ENCODE measurements at places on chromosomes 6 and 20.
A peak's percentile ranks its signal among the peaks of the same experiment; 100 is the strongest.

DNA sequence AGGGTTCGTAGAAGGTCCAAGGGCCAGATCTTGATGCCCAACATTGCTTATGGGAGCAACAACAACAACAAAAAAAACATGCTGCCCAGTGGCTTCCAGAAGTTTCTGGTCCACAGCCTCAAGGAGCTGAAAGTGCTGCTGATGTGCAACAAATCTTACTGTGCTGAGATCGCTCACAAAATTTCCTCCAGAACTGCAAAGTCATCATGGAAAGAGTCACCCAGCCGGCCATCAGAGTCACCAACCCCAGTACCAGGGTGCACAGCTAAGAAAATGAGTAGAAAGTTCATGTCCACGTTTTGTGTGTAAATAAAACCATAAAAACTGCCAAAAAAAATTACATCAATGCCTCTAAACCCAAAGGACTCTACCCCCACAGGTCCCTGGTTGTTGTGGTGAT is 3.8 kb downstream of the HLA-DPB1 start:
- DNase-seq = no peak

GRCh38 chr20:47253872-47254271 is 102.6 kb downstream of the ZMYND8 start:
- no peak for DNase-seq

DNA sequence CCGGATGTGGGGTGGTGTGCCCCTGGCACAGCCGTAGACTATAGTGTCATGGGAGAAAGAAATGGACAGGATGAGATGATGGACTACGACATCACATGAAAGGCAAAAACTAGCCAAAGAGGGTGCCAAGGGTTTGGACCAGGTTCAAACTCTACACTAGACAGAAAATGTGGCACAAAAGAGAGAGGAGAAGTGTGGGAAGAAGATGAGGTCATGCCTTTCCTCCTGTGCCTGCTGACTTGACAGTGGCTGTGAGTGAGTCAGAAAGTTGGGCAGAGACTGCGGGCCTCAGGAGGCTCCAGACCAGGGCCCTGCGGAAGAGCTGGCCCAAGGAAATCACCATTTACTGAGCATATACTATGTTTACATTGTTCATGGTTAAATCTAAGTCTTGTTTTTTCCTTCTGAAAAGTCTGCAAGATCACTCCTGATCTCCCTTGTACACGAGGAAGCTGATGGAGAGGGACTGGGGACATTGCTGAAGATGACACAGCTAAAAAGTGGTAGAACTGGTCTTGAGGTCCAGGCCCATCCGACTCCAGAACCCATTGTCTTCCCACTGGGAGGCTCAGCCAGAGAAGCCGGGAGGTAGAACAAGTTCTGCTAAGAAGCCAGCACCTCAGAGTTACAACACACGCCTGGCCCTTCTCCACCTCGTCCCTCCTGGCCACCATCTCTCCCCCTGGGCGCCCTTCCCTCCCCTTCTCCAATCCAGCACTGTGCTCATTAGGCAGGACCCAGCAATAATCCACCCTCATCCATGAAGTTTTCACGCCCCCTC is 35.6 kb downstream of the CNKSR3 start:
- DNase-seq = no peak

- no peak for DNase-seq
Measured at GRCh38 chr20:2918096-2919049, 45.1 kb downstream of the PTPRA start.

- DNase-seq = no peak
Measured at GRCh38 chr20:57586370-57586793, 25.5 kb downstream of the PCK1 start.

DNA sequence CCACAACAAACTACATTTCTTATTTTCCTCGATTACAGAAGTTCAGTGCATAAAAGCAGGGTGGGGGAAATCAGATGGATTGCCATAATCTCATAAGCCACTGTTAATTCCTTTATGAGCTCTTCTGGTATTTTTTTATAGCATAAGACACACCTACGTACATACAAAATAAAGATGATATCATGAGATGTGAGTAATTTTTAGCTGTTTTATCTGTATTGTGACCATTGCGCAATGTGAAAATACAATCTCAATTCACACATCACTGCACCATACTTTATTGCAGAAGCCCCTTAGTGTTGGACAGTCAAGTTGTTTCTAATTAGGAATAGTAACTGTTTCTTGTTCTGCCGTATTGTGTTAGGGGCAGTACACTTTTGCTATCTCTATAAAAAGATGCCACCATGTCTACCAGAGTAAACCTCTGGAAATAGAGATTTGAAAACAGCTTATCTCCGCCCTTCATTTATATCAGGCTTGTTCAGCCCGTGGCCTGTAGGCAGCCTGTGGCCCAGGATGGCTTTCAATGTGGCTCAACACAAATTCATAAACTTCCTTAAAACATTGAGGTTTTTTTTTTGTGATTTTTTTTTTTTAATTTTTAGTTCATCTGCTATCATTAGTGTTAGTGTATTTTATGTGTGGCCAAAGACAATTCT is 90.4 kb downstream of the FARS2 start:
- DNase-seq = no peak

DNA sequence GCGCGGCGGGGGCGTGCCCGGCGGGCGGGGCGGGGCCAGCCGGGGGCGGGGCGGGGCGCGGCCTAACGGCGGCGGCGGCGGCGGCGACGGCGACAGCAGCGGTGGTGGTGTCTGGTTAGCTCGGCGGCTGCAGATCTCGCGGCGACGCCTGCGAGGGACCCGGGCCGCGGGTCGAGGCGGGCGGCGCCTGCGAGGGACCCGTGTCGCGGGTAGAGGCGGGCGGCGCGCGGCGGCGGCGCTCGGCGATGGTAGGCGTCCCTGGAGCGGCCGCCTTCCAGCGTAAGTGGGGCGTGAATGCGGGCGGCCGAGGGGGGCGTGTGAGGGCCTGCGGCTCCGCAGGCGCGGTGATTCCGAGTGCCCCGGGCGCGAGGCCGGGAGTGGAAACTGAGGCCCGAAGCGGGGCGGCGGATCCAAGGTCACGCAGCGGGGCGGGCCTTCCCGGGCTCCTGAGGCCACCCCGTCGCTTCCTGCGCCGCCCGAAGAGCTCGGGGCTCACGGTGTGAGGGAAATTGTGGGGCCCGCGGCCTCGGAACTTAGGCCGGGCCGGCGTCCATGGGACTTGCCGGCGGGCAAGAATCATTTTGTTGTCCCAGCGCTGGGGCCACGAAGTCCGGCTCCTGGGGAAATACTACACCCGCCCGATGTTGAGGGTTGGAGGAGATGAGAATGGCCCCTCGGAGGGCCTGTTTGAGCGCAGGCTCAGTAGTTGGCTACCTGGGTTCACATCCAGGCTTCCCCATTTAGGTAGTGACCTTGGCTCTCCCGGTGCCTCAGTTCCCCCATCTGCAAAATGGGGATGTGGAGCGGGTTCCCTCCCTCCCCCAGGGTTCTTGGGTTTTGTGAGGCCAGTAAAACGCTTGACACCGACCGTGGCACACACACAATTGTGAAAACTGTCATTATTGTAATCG is at the start of gene CBFA2T2:
Gene CBFA2T2, plus strand, starts transcription at position 74 of the 911 bp plus-strand sequence. Its CDS starts 172 bp downstream, at position 246.
- peak; percentile 85 for DNase-seq

DNA sequence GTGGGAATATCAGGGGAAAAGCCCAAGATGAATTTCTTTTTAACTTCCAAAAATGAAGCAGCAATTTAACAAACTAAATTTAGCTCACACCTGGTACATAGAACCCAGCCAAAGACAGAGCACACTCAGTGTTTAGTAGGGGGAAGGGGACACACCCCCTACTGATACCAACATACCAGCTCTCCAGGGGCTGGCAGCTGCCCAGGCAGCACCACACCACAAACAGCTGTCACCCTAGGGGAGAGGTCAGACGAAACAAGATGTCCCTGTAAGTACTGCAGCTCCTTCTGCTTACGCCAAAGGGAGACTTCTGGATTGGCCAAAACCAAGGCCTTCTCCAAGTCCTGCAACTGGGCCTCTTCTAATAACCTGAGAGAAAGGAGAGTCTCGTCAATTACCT is 26.0 kb downstream of the MDN1 start:
- no peak for DNase-seq

- DNase-seq = no peak
Measured at GRCh38 chr6:85612690-85613474, 19.2 kb upstream of the SNX14 start.

GRCh38 chr6:94862112-94862511 is 715.2 kb upstream of the MANEA start:
- DNase-seq = no peak

GRCh38 chr6:169800668-169801395 is 49.4 kb downstream of the ERMARD start:
- DNase-seq = peak; percentile 58

- no peak for DNase-seq
Measured at GRCh38 chr6:141203902-141204575, 928.7 kb upstream of the GJE1 start.

- no peak for DNase-seq
Measured at GRCh38 chr6:97939440-97940168, 656.6 kb upstream of the MMS22L start.

GRCh38 chr6:39999006-39999867 is 65.0 kb upstream of the MOCS1 start:
- no peak for DNase-seq

- peak; percentile 63 for DNase-seq
Measured at GRCh38 chr6:9208966-9209365, 773.6 kb upstream of the SLC35B3 start.

GRCh38 chr20:48932375-48932941 is 10.9 kb downstream of the ARFGEF2 start:
- no peak for DNase-seq

DNA sequence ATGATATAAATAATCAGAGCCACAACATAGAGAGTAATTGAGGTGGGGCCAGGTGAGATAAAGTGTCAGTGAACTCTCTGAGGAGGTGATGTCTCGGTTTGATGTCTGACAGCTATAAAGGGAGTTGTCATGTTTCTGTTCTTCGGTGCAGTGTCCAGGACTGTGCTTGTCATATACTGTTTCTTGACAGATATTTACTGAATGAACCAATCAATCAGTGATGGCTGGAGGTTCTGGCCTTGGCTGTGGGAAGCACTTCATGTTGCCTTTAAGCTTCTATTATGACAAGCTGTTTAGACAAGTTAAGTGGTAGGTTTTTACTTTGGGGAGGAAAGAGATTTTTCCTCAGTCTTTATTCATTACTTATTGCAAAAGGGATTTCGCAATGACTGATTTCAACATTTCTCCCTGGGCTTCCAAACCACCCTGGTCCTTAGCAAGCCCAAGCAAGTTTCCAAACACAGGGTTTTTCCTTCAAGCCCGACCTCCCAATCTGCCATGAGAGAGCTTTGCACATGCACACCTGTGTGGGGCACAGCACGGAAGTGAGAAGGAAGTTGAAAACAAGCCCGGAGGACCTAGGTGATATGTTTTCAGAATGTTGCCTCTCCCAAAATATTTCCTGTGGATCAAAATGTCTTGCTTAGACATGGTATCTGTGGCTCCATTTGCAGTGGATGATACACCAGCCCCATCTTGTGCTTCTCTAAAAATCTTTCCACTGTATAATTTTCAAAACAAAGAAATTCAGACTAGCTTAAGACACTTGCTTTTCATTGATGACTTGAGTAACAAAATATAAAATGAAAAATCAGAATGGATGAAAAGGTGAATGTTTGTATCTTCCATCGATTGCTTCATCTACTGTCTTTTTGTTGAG is 567.3 kb upstream of the BTBD3 start:
- no peak for DNase-seq

GRCh38 chr6:10550764-10551163 is 29.6 kb downstream of the GCNT2 start:
- DNase-seq = no peak

DNA sequence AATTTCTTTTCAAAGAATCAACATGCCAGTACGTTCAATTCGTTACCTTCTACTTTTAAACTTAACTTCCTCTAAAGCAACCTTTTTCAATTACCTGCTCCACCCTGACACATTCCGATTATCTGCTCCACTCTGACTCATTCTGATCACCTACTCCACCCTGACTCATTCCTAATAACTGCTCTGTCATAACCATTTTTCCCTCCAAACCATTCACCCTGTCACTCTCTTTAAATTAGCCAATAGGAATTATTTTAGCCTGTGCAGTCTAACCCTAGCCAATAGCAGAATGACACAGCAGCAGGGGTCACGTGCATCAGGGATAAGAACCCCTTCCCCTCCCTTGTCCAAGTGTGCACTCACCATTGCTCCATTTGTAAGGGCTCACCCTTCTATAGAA is 557.4 kb upstream of the EYS start:
- DNase-seq = no peak

DNA sequence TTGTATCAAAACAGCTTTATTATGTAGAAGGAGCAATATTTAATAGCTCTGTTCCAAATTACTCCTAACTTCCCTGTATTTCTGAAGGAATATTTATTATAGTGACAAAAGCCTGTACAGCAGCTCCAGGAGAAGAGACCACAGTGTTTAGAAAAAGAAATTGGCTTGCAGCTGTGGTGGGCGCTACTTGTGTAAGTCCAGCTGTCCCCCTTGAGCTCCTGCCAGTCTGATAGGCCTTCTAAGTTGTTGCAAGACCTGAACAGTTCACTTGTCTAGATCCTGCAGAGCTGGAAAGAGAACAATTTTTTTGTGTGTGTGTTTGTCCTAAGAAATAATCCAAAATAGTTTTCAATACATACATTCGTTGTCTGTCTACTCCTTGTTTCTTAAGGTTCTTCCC is 86.6 kb downstream of the JARID2 start:
- peak; percentile 34 for DNase-seq

- DNase-seq = no peak
Measured at GRCh38 chr6:28907394-28907793, 16.4 kb downstream of the TRIM27 start.

- no peak for DNase-seq
Measured at GRCh38 chr6:2890976-2891767, 11.9 kb downstream of the SERPINB9 start.

- DNase-seq = no peak
Measured at GRCh38 chr6:137692806-137693205, 174.3 kb upstream of the TNFAIP3 start.

GRCh38 chr6:116456927-116457326 is 4.2 kb upstream of the CALHM6 start:
- DNase-seq = no peak

GRCh38 chr6:137226697-137227096 is 7.5 kb upstream of the IFNGR1 start:
- no peak for DNase-seq

- DNase-seq = no peak
Measured at GRCh38 chr6:70849348-70850069, 107.4 kb downstream of the B3GAT2 start.

GRCh38 chr6:8619853-8620252 is 184.5 kb upstream of the SLC35B3 start:
- DNase-seq = no peak

DNA sequence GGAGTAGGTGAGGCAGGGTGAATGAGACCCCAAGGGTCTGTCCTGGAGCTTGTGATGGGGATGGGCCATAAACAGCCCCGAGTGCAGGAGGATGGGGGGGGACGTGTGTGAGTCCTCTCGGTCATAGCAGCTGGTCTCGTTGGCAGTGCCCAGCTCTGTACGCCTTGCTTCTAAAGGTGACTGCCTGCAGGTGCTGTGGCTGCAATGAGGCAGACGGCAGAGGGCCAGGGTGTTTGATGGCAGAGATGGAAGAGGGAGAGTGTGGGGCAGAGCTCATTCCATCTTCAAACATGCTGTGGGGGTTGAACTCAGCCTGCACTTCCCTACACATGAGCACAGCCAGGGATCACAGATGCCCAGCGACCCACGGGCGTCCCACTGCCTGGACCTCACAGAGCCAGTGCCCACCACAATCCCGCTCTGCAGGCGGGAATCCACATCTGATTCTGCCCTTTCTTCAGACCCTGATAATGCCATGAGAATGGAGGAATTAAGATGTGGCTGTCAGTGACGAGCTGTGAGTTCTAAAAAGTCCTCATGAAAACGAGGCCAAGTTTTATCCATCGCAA is 123.3 kb upstream of the CDH4 start:
- no peak for DNase-seq

- DNase-seq = no peak
Measured at GRCh38 chr20:51001430-51002265, 21.3 kb downstream of the KCNG1 start.
